CD4-positive, alpha-beta T cell treated with Interleukin-17A for 4 hours (primary cell): ENCODE measurements at places on chromosomes 5 and 9.
A peak's percentile ranks its signal among the peaks of the same experiment; 100 is the strongest.

DNA sequence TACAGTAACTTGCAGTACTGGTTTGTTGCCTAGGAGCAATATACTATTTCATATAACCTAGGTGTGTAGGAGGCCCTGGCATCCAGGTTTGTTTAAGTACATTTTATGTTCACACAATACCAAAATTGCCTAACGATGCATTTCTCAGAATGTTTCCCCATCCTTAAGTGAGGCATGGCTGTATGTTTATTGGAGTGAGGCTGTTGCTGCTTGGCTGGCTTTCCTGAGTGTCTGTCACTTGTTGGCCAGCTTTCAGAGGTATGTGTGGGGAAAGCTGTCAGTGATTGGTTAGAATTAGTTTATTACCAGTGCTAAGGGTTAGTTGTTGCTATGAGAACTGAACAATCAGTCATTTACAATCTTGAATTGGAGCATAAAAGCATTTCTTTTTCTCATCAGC lies 154.1 kb upstream of the CDH12 start:
- no peak for DNase-seq

- no peak for DNase-seq
Measured at GRCh38 chr5:87095787-87096186, 171.9 kb upstream of the RASA1 start.

GRCh38 chr5:79692596-79692995 lies 3.0 kb downstream of the CMYA5 start:
- no peak for DNase-seq

GRCh38 chr5:173581408-173582215 lies 34.8 kb downstream of the BOD1 start:
- peak; percentile 26 for DNase-seq

DNA sequence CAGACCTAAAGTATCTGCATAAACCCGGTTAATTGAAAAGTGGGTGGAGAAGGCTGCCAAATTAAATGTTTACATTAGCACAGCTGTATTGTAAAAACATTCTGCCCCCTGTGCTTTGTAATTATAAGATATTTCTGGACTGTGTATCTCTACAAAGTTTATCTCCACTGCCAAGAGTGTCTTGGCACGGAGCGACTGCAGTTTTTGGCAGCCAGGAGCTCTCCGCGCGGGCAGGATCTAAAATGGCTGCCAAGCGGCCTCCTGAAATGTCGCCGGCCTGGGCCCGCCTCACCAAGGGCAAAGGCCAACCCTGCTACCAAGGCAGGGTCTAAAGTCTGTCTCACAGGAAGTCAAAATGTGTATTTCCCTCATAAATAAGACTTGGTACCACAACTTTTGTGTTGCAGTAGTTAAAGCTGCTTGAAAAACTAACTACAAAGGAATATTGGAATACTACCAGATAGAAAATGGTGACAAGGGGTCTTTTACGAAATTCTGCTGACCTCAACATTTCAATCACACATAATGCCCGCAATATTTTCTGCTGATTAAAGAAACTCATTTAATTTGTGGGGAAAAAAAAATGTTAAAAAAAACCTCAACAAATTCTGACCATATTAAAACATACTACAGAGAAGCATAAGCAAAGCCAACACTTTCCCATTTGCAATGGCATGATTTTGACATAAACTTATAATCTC lies 110.4 kb downstream of the NFIB start:
- no peak for DNase-seq

- no peak for DNase-seq
Measured at GRCh38 chr5:168042284-168043068, 249.0 kb upstream of the WWC1 start.

DNA sequence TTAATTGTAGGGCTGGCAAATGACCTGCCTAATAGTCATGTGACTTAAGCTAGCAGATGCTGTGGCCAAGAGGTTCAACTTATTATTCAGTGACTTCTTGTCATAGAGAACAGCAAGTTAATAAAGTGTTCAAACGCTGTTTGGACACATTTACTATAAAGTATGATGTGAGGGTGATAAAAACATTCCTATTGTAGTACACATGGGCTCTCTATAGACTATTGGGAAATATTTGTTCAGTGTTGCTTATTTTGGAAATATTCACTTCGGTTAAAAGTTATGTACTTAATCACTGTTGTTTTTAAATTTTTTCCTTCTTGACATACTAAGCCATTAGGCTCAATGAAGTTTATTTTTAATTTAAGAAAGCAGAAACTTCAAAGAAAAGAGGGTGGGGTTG lies 345.0 kb downstream of the NNT start:
- no peak for DNase-seq

DNA sequence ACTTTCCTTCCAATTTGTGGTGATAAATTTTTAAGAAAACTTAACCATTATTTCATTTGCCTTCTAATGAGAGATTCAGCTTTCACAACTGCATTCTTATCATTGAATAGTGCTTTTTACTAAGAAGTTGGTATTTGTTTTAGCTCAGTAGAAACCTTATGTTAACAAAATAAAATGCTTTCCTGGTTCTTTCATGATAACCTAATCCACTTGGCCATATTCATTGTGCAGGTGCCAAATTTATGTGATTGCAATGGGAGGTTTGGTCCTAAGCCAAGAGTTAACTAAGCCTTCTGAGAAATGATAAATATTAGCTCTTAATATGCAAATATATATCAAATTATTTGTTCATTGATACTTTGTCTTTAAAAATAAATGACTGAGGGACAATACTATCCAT lies 141.1 kb upstream of the TLE4 start:
- no peak for DNase-seq

DNA sequence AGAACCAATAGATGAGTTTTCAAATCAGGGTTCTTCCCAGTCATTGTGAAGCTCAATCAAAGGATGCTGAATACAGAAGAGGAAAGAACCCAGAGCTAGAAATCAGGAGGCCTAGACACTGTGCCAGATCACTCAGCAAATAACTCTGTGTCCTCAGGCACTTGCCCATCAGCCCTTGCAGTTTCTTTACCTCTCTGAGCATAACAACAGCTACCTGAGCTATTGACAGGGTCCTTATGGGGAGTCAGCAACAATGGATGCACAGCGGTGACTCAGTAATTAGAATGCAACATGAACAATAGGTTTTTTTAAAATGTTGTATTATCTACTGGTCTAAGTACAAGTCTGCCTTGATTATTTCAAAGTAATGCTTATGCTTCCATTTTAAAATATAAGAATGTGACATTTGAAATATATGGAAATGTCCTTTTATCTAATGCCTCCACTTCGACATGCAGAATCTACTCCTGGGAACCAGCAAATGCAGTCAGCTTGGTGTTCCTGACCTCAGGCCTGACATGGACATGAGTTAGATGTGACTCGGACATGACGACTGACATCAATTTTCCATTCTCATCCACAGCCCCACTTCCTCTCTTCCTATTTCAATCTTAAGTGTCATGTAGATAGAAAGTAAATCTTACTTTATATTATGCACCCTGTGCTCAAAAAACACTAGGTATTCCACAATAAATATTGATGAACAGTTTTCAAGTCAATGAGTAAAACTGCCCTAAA lies 155.0 kb downstream of the TLE1 start:
- DNase-seq, result no peak

DNA sequence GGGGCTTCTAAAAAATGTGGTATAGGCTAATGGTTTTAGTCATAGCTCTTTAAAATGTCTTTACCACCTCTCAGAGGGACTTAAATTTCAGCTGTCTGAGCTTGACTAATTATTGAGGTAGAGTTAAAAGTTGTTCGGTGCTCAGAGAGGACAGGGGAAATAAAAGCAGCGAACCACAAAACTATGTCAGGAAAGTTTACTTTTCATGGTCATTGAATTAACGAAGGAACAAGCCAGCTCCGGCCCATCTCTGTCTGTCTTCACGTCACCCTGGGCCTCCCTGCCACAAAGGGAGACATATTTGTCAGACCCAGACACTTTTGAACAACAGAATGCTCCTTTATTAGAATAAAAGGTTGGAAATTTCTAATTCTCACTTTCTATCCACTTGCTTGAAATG lies 98.8 kb upstream of the EFNA5 start:
- DNase-seq, result no peak

DNA sequence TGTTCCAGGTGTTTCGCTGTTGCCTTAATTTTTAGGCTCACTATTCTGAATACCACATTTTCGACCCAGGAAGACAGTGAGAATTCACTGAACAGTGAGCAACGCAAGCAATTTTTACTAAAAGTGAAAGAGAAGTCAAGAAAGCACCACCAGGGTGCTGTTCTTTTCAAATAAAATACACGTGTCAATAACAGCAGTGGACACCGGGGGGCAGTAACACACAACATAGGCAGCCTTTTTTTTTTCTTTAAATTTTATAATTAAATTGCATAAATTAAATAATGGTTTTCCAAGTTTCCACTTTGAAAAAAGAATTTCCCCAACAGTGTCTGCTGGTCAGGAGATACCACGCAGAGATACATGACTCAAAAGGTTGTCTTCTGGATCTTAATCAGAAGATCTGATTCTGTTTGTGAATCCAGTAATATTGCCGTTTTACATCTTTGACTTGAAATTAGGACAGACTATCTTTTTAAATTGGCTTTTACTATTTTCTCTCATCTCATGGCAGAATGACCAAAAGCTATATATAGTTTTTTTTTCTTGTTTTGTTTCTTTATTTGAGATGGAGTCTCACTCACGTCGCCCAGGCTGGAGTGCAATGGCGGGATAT lies 47.1 kb upstream of the SH3GL2 start:
- no peak for DNase-seq

DNA sequence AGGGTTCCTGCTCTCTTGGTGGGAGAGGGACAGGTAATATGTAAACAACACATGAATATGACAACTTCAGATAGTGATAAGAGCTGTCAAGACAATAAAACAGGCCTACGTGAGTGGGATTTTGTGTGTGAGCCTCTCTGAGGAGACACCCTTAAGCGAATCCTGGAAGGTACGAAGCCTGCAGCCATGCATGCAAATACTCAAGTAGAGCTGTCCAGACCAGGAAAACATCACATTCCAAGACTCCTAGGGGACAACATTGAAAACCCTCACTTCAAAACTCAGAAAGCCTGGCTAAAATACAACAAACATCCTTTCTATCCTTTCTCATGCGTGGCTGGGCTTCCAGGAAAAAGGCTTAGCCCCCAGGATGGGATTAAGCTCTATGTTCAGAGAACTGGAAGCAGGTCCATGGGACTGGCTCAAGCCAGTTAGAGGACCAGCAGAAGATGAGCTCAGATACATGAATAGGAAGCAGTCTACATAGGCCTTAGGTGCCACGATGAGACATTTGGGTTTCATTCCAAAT lies 124.8 kb upstream of the IQGAP2 start:
- DNase-seq, result no peak

- DNase-seq, result peak; percentile 17
Measured at GRCh38 chr5:122844136-122844909, 1.1 kb upstream of the SNX24 start.

DNA sequence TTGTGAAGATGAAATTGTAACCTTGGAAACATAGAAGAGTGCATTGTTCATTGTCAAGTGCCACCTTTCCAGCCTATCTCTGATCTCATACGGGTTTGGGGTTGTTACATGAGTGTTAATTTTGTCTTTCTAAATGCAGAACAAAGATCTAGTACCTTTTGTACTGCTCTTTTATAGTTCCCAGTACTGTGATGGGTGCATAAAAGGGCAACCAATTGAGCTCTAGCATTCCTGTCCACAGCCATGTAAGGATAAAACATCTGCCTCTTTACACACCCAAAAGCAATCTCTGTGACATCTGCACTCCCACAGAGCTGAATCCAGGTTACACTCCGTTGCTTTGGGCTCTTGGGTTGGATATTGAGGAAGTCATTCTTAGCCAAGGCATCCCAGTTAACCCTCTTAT lies 255.2 kb downstream of the SGCD start:
- no peak for DNase-seq

- no peak for DNase-seq
Measured at GRCh38 chr9:683509-684021, 157.9 kb upstream of the DMRT1 start.

GRCh38 chr9:135797507-135798262 lies 95.7 kb downstream of the KCNT1 start:
- peak; percentile 30 for DNase-seq

GRCh38 chr5:54243483-54244080 lies 66.8 kb downstream of the ARL15 start:
- DNase-seq, result peak; percentile 55

DNA sequence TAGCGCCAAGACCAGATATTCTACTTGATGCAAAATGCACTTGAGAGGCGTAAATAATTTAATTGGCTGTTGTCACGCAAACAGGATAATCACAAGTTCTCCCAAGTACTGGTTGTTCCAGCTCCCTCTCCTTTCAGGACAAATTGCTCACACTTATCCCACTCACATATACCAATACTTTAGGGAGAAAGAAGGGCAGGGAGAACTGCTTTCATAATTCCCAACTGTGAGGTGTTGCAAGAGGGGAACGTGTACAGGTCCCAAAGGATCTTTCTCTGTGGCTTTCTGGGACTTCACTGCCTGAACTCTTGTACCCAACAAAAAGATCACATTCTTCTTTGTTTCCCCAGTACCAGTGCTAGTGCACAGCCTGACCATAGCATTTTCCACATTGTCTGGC lies 21.5 kb upstream of the TGFBI start:
- DNase-seq, result no peak

DNA sequence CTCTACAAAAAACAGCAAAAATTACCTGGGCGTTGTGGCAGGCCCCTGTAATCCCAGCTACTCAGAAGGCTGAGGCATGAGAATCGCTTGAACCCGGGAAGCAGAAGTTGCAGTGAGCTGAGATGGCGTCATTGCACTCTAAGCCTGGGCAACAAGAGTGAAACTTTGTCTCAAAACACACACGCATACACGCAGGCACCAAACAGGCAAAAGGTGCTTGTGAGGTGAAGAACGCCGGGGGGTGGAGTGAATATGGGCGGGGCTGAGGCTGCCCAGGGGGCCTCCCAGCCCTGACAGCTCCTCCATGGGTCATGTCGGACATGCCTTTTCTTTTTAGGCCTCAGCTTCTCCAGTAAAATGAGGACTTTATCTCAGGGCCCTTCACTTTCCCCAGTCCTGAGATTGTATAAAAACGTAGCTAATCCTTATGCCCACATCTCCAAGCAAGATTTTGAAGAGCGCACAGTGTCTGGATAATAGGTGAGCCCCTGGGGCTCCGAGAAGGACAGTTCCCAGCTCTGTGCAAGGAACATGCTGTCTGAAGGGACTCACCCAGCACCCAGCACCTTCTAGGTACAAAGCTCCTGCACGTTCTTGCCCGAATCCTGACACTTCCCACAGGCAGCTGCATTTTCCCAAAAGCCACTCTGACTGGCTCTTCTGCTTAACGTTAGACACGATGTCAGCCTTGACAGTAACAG lies 168.3 kb downstream of the COL23A1 start:
- DNase-seq, result no peak

GRCh38 chr5:6361101-6361500 lies 17.2 kb downstream of the MED10 start:
- DNase-seq, result no peak

- DNase-seq, result no peak
Measured at GRCh38 chr5:157267025-157267424, 1.1 kb downstream of the CYFIP2 start.

GRCh38 chr9:72983512-72984225 lies 30.8 kb upstream of the ALDH1A1 start:
- DNase-seq, result no peak

- DNase-seq, result no peak
Measured at GRCh38 chr5:82338771-82339373, 60.7 kb upstream of the RPS23 start.
